ENCODE measurements at places on chromosomes 3 and 15.

DNA sequence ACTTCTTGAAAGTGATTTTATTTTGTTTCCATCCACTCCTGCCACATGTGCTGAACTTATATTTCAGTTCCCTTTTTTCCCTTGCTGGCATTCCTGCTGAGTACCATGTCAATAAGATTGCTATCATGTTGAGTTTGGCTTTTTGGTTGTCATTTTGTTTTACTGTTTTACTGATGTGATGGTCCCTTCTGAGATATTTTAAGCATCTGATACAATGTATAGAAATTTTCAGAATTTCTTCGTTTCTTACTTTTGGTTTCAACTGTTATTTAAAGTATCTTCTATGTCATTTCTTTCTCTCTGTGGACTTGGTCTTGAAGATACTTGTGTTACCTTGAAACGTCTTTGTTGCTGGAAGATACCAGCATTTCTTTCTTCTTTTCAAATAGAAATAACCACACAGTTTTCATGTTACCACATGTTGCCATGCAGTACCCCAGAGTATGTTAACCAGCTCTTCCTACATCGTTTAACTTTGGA lies 14.1 kb downstream of the SIDT1 start:
- DNase-seq: no peak

- DNase-seq: no peak
Measured at GRCh38 chr3:90005281-90005847, 897.9 kb downstream of the EPHA3 start.

DNA sequence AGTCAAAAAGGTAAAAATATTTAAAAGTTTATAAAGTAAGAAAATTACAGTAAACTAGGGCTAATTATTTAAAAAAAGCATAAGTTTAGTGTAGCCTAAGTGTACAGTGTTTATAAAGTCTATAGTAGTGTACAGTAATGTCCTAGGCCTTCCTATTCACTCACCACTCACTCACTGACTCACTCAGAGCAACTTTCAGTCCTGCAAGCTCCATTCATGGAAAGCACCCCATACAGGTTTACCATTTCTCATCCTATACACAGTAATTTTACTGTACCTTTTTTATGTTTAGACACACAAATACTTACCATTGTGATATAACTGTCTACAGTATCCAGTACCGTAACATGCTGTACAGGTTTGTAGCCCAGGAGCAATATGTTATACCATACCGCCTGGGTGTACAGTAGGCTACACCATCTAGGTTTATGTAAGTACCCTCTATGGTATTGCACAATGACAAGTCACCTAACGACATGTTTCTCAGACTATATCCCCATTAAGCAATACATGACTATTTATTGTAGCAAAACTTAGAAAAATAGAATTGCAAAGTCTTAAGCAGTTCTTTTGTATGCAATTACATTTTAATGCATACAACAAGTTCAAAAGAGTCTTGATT lies 19.5 kb downstream of the AVEN start:
- DNase-seq: no peak

- peak; percentile 89 for DNase-seq
Measured at GRCh38 chr15:34588046-34588674, 4.7 kb upstream of the GOLGA8B start.

- peak; percentile 53 for DNase-seq
Measured at GRCh38 chr3:4979428-4980228, at the start of gene BHLHE40. TSS of gene BHLHE40 (plus strand) at chr3:4979437. CDS start at chr3:4979719, 282 bp downstream.

- DNase-seq: peak; percentile 88
Measured at GRCh38 chr15:46091860-46092450, 457.1 kb downstream of the SQOR start.

DNA sequence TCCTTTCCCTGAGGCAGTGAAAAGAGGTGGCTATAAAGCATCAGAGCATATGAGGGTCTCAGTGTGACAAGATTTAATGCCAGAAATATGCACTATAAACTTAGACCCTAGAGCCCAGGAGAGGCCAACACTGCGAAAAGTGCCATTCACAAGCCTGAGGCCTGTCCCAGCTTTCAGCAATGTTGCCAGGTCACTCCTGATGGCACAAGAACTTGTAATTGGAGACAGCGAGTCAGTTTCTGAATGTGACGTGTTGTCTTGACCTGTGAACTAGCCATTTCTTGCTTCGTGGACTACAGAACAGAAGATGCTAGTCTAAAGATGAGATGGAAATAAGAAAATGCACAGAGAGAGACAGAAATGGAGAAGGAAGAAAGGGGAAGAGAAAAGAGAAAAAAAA lies 87.9 kb downstream of the WDR72 start:
- peak; percentile 21 for DNase-seq

DNA sequence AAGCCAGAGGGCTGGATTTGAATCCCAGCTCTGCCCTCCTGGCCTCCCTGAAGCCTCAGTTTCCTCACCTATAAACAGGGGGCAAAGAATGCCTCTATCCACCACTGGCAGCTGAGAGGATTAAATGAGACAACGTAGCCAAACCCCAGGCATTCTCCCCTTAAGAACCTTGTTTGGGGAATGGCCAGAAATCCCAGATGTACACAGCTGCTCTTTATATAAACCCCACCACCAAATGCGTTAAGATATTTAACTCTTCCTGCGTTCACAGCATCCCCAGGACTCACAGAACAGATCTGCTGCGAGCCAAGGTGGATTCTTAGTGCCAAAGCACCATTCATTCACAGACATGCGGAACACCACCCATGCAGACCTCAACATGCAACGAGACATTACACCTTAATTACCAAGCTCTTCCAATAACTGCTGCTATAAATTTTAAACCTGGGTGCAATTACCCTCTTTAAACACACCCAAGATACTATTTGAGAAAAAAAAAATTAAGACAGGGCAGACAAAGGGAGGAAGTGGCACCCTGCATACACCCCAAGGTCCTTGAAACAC lies 5.2 kb downstream of the TLE3 start:
- DNase-seq: peak; percentile 55

DNA sequence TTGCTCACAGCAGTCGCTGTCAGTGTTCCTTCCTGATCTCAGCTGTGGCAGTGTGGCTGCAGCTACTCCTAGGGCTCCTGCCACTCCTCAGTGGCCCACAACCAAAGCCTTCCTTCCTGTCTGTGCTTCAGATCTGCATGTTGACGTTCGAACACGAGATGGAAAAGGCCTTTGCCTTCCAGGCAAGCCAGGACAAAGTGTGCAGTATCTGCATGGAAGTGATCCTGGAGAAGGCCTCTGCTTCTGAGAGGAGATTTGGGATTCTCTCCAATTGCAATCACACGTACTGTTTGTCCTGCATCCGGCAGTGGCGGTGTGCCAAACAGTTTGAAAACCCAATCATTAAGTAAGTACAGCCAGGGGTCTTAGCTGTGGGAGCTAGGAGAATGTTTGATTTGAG lies 17.8 kb downstream of the MKRN2 start:
- DNase-seq: no peak
